Omental fat pad (tissue), 4 donors: ENCODE measurements at places on chromosomes 4 and X.

- peak; percentile 29 for DNase-seq
These were observed 85.7 kb upstream of the MTM1 start for GRCh38 chrX:150482537-150483206.

DNA sequence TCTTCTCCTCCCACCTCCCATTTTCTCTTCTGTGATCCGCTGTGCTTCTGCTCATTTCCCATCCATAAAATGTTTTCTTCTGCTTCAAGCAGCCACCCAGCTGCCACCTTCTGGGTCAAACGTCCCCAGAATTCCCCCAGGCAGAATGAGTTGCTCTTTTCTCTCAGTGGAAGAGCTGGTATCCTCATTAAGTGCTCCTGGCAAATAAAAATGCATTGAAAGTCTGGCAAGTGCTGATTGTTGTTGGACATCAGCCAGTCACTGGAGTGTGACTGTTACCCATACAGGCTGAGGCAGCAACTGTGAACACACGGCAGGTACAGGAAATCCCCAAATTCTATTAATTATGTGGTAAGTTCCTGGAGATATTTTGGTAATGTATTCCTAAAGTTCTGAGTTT lies 52.6 kb downstream of the LIMCH1 start:
- DNase-seq, result no peak

GRCh38 chrX:70979136-70979762 lies 48.4 kb upstream of the SLC7A3 start:
- no peak for DNase-seq

GRCh38 chrX:152637649-152638442 lies at the start of gene GABRQ:
TSS of gene GABRQ (plus strand) at chrX:152637895. CDS start at chrX:152638203, 308 bp downstream.
- no peak for DNase-seq

DNA sequence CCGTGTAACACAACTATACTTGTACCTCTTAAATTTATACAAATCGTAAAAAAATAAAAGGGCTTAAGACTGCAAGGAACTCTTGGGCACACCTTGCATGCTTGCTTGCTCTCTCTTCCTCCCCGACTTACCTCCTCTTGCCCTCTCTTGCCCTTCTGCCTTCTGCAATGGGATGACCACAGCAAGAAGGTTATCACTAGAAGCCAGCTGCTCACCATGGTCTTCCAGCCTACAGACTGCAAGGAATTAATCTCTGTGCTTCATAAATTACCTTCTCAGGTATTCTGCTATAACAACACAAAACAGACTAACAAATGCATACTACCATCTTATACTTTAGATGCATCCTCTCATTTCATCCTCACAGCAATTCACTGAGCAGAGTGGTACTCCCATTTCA lies 92.1 kb downstream of the MRPL1 start:
- no peak for DNase-seq

GRCh38 chrX:149650162-149650561 lies 18.6 kb upstream of the TMEM185A start:
- no peak for DNase-seq

- no peak for DNase-seq
These were observed 12.5 kb downstream of the CC2D2A start for GRCh38 chr4:15481961-15482745.

GRCh38 chr4:1834047-1834775 lies 21.7 kb downstream of the LETM1 start:
- DNase-seq, result no peak

DNA sequence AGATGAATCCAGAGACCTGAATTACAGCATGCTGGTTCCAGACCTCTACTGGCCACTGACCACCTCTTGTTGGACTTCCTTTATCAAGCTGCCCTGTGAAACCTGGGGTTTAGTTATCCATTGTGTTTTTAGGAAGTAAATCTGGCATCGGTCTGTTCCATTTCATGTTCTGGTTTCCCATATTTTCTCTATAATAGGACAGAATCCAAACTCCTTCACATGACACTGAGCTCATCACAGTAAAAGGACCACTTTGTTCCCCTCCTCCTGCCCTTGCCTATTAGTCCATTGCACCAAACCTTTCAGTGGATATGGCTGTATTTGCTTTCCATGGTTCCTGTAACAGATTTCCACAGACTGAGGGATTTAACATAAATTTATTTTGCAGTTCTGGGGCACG lies 4.0 kb downstream of the MFAP3L start:
- no peak for DNase-seq
